ENCODE measurements at places on chromosomes 6 and 20. TPM values are rescaled to one million over a fixed set of nuclear protein-coding genes. Genes with fewer than 3 reads are reported as not detected.

The RSPO3 gene
- 1.8 TPM for total RNA-seq

The LGSN gene
- 0.11 TPM for total RNA-seq

GRCh38 chr6:44235891-44236516 is 10.9 kb upstream of the HSP90AB1 start:
- DNase-seq = no peak
- no peak overlapping the region for H3K27ac ChIP-seq
- H3K4me1 ChIP-seq = no peaks in the 10 kb centered on the region
- no peaks in the 10 kb centered on the region for H3K27me3 ChIP-seq
- H3K36me3 ChIP-seq = no peaks in the 10 kb centered on the region

The ESF1 gene
- 11.0 TPM for total RNA-seq

GRCh38 chr6:44044154-44044539 is 83.1 kb downstream of the MRPL14 start:
- no peak overlapping the region for H3K4me3 ChIP-seq
- no peak overlapping the region for H3K27ac ChIP-seq
- no peaks in the 10 kb centered on the region for H3K27me3 ChIP-seq

The CASP8AP2 gene
- total RNA-seq = 13.4 TPM

- no peak for DNase-seq
- H3K4me3 ChIP-seq = no peak overlapping the region
- H3K27ac ChIP-seq = no peak overlapping the region
- no peaks in the 10 kb centered on the region for H3K36me3 ChIP-seq
- H3K4me1 ChIP-seq = no peaks in the 10 kb centered on the region
Measured at GRCh38 chr6:132369526-132369925, 31.7 kb downstream of the MOXD1 start.

- no peak for DNase-seq
- no peaks in the 10 kb centered on the region for H3K36me3 ChIP-seq
- no peaks in the 10 kb centered on the region for H3K27me3 ChIP-seq
- H3K27ac ChIP-seq = no peak overlapping the region
Measured at GRCh38 chr6:163165155-163165910, 249.2 kb upstream of the QKI start.

DNA sequence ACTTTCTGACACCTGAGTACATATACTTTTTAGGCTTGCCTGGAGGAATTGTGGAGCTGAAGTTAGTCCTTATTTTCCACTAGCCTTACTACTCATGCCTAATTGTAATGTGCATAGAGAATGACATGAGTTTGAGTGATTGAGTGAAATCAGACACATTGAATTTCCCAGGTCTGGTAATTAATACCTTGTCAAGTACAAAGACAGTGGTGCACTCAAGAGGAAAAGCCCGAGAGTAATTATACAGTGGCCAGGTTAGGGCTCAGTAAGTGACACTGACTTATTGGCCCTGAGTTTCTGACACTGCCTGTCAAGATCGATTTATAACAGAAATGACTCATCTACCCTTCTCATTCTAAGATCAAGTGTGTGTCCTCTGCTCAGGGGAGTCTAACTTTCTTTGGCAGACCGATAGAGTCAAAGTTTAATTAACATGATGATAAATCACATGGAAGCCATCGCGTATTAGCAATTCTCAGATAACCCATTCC is 288.3 kb downstream of the TPBG start:
- no peaks in the 10 kb centered on the region for H3K4me1 ChIP-seq
- H3K4me3 ChIP-seq = no peak overlapping the region
- DNase-seq = no peak
- H3K27ac ChIP-seq = no peak overlapping the region

The LHFPL5 gene
- total RNA-seq = not detected

The TXLNB gene
- total RNA-seq = 0.22 TPM

GRCh38 chr6:77136086-77136485 is 327.2 kb downstream of the HTR1B start:
- H3K4me1 ChIP-seq = no peaks in the 10 kb centered on the region
- no peak for DNase-seq
- H3K27ac ChIP-seq = no peak overlapping the region
- H3K4me3 ChIP-seq = no peak overlapping the region
- H3K36me3 ChIP-seq = no peaks in the 10 kb centered on the region

DNA sequence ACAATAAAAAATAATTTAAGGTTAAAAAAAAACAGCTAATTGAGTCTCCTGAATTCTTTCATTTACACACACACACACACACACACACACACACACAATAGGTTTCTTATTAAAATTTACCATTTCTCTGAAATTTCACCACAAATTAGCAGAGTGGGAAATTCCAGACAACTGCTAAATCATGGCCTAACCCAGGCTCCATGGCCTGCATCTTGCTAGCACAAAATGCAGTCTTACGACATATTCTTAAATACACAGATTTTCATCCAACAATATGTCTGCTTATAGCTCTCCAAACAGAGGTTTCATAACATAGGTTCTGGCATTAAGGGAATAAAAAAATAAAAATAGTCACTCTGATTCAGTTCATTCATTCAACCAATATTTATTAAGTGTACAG is 46.9 kb downstream of the SOD2 start:
- H3K27me3 ChIP-seq = no peaks in the 10 kb centered on the region
- H3K36me3 ChIP-seq = no peaks in the 10 kb centered on the region
- H3K4me1 ChIP-seq = no peaks in the 10 kb centered on the region
- no peak overlapping the region for H3K4me3 ChIP-seq
- DNase-seq = no peak

DNA sequence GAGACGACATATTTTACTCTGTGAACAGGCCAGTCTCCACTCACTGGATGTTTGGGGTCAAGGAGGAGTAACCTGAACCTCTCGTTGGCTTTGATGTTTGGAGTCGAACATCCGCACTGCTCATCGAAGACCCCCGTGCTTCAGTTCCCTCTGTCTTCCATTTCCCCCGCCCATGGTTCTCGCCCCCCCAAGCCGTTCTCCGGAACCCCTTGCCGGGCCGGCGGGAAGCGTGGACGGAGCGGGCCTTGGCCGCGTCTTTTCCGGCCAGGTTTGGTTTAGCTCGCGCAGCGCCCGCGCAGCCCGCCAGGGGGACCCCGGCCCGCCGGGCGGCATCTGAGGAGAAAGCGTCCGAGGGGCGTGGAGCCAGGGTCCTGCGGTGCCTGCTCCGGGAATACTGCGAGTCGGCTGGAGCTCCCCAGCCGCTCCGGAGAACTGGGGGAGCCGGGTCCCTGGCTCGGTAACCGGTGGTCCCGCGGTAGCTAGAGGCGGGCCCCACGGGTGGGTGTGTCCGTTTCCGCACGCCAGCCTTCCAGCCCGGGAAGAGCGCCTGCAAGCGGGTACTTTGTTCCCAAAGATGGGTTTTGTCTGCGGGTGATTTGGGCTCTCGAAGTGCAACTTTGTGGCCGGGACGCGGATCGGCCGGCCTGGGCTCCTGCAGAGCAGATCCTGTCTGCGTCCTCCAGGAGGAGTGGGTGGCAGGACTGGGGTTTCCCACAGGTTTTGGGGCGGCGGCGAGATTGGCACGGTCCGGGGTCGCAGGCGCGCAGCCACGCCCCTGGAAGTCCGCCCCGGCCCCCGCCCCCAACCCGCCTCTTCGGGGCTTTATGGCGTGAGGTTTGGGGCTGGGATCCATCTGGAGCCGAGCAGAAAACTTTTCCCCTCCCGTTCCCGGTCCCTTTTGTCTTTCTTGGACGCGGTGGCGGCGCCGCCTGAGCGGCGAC is at the start of gene TMEM200A:
TMEM200A (plus strand) TSS at position 852 of the 941 bp plus-strand sequence. CDS start 74,406 bp downstream, outside the sequence.
- DNase-seq = peak; percentile 70
- no peaks in the 10 kb centered on the region for H3K27me3 ChIP-seq
- no peaks in the 10 kb centered on the region for H3K4me1 ChIP-seq
- H3K4me3 ChIP-seq = peak within 1 kb of the TSS; percentile 72

The GTSF1L gene
- not detected for total RNA-seq

DNA sequence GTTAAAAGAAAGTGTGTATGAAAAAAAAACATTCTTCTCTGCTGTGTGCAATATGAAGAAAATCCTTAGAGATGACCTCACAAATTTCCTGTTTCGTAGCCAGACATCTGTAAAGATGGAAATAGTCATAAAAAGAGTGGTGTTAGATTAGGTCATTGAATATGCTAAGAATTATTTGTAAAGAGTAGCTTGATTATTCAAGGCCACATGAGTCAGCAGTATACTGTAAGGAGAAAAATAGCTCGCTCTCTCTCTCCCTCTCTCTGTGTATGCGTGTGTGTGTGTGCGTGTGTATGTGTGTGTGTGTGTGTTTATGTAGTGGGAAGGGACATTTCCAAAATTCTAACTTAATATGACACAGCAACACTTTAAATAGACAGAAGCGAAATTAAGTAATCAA is 78.8 kb downstream of the PTCHD4 start:
- no peaks in the 10 kb centered on the region for H3K36me3 ChIP-seq
- no peaks in the 10 kb centered on the region for H3K27me3 ChIP-seq
- DNase-seq = no peak
- no peaks in the 10 kb centered on the region for H3K4me1 ChIP-seq
- no peak overlapping the region for H3K4me3 ChIP-seq

The LY6G6D gene
- not detected for total RNA-seq

DNA sequence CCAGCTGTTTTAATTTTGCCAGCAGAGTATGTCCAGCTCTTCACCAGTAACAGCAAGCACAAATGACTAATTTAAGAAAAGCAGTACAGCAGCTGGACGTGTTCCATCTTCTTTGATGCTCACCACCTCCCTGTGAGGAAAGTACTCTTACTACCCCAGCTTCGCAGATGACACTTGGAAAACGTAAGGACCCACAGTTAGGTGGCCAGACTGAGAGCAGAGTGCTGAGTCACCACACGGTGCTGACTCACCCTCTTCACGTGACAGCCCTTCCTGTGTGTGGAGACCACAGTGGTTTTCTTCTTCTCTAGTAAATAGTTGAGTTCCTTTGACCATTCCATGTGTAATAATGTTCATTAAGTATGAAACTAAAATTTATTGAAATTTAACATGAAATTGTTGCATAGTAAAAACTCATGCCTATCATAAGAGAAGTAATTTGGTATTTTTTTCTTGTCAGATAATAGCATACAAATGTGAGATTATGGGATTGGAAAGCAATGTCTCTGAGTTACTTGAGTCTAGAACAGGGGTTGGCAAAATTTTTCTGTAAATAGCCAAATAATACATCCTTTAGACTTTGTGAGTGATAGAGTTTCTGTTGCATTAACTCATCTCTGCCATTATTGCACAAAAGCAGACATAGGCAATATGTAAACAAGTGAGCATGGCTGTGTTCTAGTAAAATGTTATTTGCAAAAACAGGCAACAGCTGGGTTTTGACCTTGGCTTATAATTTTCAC is 76.6 kb downstream of the SLX4IP start:
- H3K4me1 ChIP-seq = peaks cover under 1% of the 10 kb centered on the region
- H3K27me3 ChIP-seq = no peaks in the 10 kb centered on the region
- H3K4me3 ChIP-seq = no peak overlapping the region
- peak; percentile 70 for DNase-seq
- H3K36me3 ChIP-seq = no peaks in the 10 kb centered on the region
- H3K27ac ChIP-seq = peak overlapping the region; percentile 46

DNA sequence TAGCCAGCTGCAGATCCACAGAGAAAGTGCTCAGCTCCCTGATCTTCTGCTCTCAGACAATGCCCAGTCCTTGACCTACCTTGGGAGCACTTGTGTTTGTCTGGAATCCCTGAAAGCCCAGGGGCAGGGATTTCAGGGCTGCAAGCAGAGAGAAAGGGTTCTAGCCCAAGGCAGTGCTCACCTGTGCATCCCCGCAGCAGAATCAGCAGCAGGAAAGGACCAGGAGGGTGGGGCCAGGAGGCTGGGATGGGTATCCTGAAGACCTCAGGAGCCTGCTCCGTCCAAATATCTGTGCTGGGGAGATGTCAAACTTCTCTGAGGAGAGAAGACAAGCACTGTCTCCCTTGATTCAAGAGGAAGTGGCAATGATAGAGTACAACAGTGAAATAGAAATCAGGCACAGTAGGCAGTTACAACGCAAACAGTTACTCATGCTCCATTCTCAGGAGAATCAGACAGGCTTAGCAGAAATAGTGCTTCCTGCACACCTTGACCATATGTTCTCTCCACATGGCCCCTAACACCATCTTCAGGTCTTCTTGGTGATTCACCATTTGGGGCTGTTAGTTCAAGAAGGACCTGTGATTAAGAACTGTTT is 28.7 kb upstream of the SIRPG start:
- H3K4me1 ChIP-seq = no peaks in the 10 kb centered on the region
- DNase-seq = no peak
- no peak overlapping the region for H3K4me3 ChIP-seq
- no peak overlapping the region for H3K27ac ChIP-seq

The OSTM1 gene
- 21.1 TPM for total RNA-seq

DNA sequence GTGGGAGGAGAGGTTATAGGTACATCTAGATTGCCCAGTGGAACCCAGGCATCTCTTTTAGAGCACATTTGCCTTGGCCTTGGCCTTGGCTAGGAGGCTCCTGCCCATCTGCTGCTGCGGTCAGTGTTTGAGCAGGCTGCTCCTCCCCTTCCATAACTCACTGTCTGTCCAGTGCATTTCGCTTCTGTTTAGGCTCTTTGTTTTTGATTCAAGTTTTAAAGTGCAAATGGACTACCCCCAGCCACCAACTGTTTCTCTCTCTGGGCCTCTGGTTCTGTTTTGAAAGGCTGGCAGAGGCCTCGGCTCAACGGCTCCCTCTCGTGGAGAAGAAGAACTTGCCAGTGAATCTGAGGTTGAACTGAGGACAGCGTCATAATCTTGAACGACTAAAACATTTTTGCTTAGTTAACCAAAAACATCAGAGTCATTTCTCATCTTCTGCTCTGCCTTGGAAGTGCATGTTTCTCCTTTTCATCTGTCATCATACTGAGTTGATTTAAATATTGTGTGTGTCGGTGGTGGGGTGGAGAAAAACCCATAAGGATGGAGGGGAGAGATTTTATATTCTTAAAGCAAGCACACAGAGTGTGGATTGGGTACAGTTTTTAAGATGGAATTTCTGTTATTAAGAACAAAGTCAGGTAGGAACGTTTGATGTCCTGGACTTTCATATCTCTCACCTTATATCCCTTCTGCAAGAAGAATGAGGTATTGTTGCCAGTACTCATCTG is 171.4 kb downstream of the DTNBP1 start:
- no peaks in the 10 kb centered on the region for H3K4me1 ChIP-seq
- no peaks in the 10 kb centered on the region for H3K36me3 ChIP-seq
- no peaks in the 10 kb centered on the region for H3K27me3 ChIP-seq
- peak; percentile 78 for DNase-seq

DNA sequence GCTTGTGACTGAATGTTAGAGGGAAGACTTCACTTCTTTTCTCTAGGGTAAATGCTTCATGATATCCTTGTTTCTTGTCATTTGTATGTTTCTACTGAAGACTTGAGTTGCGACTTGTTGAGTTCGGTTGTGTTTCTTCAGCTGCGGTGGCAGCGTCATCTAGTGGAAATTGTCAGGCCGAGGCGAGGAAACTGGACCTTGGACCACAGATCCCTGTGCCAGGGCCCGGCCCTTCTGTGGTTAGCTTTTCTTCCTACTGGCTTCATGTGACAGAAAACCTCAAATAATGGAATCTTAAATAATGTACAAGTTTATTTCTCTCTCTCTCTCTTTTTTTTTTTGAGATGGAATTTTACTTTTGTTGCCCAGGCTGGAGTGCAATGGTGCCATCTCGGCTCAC is 12.4 kb downstream of the MTHFD1L start:
- H3K27ac ChIP-seq = no peak overlapping the region
- no peak overlapping the region for H3K4me3 ChIP-seq
- no peaks in the 10 kb centered on the region for H3K4me1 ChIP-seq
- H3K27me3 ChIP-seq = no peaks in the 10 kb centered on the region

The E2F1 gene
- 4.6 TPM for total RNA-seq

- H3K27me3 ChIP-seq = no peaks in the 10 kb centered on the region
- DNase-seq = no peak
- H3K27ac ChIP-seq = no peak overlapping the region
- no peaks in the 10 kb centered on the region for H3K4me1 ChIP-seq
- no peak overlapping the region for H3K4me3 ChIP-seq
Measured at GRCh38 chr6:68226460-68226859, 408.6 kb upstream of the ADGRB3 start.

The FAM110A gene
- total RNA-seq = 13.0 TPM

The OR12D1 gene
- not detected for total RNA-seq
